ENCODE measurements at places on chromosomes 12 and 14.

DNA sequence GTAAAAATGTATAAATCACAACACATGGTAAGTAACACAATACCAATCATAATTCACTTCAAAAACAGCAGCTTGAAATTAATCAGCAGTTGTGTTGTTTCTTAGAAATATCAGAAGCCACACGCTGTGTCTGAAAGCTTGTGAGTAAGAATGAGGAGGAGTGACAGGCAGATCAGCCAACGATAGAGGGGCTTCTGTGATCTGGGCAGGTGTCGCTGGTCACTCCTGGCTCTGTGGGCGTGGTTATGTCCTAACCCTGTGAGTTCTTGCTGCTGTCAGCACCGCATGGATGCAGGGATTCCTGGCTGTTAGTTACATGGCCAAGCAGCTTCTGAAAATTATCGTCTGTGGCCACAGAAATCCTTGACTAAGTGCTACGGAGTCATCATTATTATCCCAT is 123.4 kb downstream of the SLC25A47 start:
- no peak for DNase-seq

DNA sequence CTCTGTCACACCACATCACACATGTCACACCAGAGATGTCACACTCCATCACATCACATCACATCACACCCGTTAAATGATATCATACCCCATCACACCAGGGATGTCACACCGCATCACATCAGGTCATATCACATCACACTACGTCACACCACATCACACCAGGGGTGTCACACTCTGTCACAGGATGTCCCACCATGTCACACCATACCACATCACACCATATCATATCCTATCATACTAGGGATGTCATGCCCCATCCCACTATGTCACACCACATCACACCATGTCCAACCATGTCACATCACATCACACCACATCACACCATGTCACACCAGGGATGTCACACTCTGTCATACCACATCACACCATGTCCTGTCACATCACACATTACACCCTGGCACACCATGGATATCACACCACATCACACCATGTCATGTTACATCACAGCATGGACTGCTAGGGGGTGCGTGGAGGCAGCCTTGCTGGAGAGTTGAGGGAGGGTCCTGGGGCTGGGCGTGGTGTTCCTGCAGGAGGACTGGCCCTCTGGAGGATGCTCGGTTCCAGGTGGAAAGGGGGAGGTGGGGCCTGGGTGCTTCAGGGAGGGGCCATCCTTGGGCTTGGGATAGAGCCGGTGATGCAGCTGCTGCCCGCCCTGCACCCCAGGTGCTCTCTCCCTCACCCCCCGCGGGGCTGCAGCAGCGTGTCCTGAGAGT is 134.6 kb downstream of the TMEM121 start:
- no peak for DNase-seq

DNA sequence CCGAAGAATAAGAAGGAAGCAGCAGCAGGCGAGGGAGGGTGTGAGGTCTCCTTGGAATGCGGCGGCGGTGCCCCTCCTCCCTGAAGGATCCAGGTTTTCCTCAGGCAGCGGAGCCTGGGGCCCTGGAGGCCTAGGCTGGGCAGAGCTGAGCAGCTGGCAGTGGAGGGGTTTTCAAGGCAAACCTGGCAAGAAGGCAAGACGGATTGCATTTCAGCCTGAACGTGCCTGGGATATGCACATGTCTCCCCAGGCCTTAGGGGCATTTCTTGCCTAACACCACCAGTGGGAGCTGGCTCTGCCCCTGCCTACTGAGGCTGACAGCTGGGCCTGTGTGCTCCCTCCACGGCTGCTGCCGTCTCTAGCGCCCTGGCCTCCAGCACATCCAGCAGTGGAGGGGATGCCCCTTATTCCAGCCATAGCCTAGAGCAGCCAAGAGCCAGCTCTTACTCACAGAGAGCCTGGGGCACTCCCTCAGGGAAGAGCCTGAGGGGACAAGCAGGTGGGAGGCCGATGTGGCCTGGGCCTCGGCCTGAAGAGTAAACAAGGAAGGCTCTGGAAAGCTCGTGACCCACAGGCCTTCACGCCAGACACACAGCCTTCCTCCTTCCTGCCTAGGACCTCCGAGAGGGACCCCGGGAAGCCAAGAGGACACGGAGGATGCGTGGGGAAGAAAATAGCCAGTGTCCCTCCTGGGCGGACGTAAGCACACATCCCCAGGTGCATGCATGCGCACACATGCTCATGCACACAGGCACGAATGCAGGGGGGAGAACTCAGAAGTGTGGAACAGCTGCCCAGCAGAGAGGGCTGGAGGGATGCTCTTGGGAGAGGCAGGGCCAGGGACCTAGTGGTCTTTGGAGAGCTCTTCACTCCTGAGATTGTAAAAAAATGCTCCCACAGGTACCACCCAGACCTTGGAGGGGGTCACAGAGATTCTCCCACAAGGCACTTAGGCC is 23.0 kb upstream of the EIF2B2 start:
- no peak for DNase-seq

DNA sequence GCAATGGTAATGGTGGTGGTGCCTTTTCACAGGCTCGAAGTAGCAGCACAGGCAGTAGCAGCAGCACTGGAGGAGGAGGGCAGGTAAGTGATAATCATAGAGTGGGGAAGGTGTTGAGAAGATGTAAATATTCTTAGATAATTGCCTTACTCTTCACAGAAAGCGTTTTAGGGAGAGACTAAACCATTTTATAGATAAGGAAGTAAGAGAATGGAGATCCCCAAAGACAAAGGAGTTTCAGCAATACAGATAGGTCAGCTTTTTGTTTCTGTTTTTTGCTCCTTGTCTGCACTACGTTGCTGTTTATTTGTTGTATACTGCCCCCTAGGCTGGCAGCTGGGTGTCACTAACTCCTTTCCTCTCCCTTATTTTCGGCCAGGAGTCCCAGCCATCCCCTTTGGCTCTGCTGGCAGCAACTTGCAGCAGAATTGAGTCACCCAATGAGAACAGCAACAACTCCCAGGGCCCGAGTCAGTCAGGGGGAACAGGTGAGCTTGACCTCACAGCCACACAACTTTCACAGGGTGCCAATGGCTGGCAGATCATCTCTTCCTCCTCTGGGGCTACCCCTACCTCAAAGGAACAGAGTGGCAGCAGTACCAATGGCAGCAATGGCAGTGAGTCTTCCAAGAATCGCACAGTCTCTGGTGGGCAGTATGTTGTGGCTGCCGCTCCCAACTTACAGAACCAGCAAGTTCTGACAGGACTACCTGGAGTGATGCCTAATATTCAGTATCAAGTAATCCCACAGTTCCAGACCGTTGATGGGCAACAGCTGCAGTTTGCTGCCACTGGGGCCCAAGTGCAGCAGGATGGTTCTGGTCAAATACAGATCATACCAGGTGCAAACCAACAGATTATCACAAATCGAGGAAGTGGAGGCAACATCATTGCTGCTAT is 2.0 kb downstream of the SP1 start:
- DNase-seq = no peak

DNA sequence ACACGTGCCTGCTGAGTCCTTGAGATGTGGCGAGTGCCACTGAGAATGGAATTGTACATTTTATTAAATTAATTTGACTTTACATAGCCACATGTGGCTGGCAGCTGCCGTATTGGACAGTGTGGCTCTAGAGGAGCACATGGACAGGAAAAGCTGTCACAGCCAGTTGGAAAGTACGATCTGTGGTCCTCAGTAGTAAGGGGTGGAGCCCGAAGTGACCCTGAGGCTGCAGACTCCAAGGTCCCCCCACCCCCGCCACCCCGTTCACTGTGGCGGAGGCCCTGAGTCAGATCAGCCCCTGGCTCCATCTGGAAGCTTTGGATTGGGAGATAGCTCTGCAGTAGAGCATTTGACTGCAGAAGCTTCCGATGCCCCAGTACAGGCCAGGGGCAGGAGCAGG is 25.8 kb upstream of the BEGAIN start:
- DNase-seq = no peak

Measured in COLO829 (cell line).